Stimulated activated CD4-positive, alpha-beta T cell treated with anti-CD3 and anti-CD28 coated beads, TNF-alpha, amount 100 ng/mL, for 24 hours (primary cell): ENCODE measurements at places on chromosomes 2 and 18.

- no peak for DNase-seq
Measured at GRCh38 chr18:38611036-38611964, 1045.7 kb upstream of the CELF4 start.

DNA sequence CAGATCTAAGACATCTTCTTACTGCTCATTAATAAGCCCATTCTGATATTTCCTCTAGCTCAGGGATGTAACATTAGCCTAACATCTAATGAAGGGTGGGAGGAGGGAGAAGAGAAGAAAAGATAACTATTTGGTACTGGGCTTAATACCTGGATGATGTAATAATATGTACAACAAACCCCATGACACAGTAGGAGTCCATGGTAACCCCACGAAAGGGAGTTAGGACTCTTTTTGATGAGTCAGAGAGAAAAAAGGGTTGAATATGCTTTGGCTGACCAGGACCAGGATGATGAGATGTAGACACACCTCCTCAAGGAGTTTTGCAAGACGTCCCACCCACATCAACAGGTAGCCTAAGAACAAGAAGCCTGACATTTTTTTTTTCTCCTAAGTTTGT is 34.4 kb upstream of the DLX2 start:
- no peak for DNase-seq

DNA sequence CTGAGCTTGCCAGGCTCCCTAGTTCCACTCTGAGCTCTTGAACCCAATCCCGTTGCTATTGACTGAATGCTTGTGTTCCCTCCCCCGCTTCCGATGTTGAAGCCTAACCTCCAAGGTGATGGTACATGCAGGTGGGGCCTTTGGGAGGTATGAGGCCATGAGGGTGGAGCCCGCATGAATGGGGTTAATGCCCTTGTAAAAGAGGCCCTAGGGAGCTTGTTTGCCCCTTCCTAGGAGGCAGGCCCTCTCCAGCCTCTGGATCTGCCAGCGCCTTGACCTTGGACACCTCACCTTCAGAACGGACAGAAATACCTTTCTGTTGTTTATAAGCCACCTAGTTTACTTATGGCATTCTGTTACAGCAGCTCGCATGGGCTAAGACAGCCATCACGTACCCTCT is 71.6 kb downstream of the TFCP2L1 start:
- DNase-seq = no peak

DNA sequence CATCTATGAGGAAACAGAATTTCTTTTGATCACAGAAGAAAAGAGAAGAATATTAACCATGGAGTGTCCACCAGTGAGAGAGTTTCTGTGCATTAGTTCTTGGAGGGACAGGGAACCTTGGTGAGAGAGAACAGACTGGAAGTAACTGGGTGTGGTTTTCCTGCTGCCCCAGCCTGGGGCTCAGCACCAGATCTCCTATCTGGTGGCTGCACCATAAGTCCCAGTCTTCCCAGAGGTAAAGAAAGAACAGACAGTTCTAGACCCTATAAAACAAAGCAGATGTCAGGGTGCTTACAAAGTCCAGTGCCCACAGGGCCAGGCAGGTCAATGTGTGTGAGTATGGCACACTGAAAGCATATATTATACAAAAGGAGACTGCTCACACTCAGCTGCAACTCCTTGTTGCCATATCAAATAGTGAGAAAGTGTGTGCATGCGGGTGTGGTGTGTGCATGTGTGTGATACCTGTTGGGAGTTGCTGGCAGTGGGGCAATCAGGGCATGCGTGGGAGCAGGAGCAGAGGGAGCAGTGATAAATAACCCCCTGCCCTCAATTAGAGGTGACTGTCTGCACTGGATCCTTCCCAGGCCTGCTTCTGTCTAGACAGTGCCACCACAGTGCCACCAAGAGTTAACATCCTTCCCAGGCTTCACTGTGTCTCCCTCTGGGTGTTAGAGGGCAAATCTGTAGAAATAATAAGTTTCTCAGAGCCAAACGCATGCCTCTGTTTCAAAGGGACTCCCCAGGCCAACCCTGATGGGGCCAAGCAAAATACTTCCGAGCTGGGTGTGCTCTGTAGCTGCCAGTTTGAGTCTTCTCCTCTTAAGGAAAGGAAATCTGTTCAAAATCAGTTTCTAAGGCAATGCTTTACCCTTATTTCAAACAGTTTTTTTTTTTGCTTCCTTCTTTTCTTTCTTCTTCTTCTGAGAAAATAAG is 45.7 kb downstream of the RDH14 start:
- no peak for DNase-seq

DNA sequence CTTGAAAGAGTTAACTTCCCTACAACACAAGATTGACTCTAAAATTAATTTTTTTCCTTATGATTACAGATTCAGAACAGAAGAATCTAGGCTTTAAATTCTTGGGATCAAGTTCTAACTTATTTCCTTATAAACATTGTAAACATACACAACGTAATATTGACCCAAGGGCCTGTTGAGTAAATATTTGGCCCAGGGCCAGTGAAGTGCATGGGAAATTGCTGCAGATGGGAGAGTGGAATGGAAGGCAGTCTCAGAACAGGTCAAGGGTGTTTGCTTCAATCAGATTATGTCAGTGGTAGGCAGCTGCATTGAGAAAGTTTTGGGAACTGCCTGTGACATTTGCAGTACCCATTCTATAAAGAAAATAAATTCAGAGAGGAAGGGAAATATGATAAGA is 137.6 kb downstream of the MYO1B start:
- DNase-seq = no peak

- DNase-seq = no peak
Measured at GRCh38 chr2:224982910-224983711, 59.2 kb downstream of the DOCK10 start.

- DNase-seq = peak; percentile 73
Measured at GRCh38 chr2:85678794-85679672, 11.0 kb upstream of the SFTPB start.

DNA sequence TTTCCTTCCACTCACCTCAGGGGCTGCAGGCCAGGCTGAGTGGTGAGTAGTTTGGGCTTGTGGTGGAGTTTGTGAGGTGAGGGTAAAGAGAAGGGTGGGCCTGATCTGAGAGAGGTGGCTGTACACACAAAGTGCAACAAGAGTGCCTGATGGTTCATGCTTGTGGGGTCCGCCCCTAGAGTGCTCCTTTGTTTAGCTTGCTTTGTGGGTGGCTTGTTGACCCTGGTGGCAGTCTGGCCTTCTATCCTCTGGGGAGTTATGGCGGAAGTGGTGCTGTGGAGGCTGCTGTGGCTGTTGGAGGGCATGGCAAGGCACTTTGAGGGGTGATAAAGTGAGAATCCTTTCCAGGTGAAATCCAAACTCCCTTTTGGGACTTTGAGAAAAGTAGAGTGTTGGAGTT is 10.6 kb downstream of the UBE2F start:
- DNase-seq = no peak

DNA sequence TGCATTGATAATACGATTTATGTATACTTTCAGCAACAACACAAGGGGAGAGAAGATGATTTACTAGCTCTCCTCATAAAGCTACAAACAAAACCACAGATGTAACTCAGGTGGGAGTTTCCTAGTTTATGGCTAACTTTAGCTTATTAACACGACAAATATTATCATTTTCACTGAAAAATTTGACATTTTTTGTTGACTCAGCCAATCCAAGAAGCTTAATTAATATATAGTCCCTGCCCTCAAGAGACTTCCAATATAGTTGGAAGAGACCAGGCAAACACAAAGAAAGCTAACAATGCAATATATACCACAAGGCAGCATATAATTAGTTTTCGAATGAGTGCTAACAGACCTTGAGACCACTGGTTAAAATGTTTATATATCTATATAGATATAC is 775 bp downstream of the WDR12 start:
- DNase-seq = no peak

GRCh38 chr2:60091894-60092293 is 461.6 kb downstream of the BCL11A start:
- DNase-seq = no peak

DNA sequence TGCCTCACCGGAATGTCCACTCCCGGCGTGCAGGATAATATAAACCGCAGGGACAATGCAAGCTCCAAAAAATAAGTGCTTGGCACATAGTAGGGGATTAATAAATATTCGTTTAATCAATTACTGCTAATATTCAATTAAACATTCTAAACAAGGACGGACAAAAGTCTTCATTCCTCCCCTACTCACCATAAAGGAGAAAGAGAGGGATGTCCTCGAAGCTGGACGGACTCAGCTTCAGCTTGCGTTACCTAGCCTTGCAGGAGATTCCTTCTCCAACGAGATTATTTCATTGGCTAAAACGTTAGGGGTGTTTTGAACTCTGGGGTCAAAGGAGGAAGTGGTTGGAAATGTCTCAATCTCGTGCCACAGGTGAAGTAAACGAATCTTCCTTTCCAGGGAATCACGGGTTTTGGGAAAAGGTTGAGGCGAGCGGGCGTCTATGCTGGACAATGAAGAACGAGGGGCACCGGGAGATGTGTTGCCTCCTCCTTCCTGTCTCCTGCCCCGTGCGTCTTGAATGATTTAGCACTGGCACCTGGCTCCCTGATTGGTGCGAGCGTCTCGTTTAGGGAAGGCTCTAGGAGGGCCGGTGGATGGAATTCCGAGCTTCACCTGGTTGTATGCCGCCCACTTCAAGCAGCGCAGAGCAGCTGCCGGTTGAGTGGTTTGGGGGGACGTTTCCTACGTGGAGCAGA is 2.0 kb upstream of the GAD1 start:
- no peak for DNase-seq

DNA sequence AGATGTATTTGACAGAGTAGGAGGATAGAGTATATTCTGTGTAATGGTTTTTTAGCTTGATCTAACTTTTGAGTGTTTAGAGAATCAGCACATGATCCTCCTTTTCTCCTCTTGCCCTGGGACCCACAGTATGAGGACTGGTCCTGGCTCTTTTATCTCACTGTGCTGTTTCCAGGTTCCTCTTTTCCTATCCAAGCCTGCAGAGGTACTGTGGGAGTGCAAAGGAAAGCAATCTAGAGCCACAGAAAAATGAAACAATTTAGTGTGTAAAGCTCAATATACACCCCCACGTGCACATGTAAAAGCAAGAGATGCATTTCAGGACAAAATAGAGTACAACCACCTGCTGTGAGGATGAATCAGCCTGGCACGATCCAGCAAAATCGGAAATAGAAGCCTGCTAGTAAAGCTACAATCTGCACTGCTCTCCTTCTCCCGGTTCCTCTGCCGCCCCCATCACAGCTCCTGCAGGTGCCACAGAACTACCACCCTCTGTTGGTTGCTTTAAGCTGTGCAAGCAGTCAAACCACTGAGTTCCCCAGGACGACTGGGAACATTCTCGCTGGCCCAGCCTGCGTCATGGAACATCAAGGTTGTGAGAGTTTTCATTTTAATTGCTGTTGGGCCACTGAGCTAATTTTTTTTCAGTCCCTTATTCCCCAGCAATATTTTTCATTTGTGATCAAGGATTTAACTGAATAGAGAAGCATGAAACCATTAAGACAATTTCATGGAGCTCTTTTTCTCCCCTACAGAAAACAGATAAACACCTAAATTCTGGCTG is 47.8 kb upstream of the MAPRE3 start:
- peak; percentile 7 for DNase-seq

- DNase-seq = no peak
Measured at GRCh38 chr2:102761763-102762162, at the start of gene TMEM182. Gene TMEM182, plus strand, starts transcription at chr2:102762031. Its CDS starts 187 bp downstream, at chr2:102762218.

DNA sequence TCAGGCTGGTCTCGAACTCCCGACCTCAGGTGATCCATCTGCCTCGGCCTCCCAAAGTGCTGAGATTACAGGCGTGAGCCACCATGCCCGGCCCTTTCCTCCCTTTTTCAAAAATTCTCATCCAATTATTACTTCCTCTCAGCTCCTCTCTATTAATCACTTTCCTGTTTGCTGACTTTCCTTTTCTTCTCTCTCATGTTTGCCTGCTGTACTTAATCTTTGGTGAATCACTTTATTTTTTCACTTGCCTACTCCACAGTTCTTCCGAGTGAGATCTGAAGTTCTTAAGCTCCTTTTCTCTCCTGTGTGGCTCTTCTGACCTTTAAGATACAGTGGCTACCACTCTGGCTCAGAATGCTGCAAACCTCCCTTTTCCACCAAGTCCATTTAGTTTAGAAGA is 126.3 kb upstream of the SERTAD2 start:
- DNase-seq = no peak

DNA sequence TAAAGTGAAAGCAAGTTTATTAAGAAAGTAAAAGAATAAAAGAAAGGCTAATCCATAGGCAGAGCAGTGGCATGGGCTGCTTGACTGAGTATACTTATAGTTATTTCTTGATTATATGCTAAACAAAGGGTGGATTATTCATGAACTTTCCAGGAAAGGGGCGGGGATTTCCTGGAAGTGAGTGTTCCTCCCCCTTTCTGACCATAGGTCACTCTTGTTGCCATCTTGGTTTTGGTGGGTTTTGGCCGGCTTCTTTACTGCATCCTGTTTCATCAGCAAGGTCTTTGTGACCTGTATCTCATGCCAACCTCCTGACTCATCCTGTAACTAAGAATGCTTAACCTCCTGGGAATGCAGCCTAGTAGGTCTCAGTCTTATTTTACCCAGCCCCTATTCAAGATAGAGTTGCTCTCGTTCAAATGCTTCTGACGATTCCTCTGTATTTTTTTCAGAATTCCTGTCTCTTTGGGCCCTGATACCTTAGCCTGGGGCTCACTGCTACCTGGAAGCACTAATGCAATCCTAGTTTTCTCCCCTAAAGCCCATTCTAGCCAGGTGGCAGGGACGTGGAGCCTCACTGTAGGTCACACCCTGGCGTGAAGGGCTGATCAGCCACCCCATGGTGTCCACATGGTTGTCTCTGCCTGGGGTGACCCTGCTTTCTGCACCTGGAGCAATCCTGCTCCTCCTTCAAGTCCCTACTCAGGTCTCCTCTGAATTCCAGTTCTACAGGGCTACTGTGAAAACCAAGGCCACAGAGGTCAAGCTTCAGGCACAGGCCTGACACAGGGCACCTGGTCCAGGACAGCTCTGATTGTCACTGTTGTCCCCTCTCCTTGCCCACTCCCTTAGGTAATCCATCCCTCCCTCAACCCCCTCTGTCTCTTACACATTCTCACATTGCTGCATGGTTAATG is 6.0 kb upstream of the SLC35F6 start:
- DNase-seq = no peak

DNA sequence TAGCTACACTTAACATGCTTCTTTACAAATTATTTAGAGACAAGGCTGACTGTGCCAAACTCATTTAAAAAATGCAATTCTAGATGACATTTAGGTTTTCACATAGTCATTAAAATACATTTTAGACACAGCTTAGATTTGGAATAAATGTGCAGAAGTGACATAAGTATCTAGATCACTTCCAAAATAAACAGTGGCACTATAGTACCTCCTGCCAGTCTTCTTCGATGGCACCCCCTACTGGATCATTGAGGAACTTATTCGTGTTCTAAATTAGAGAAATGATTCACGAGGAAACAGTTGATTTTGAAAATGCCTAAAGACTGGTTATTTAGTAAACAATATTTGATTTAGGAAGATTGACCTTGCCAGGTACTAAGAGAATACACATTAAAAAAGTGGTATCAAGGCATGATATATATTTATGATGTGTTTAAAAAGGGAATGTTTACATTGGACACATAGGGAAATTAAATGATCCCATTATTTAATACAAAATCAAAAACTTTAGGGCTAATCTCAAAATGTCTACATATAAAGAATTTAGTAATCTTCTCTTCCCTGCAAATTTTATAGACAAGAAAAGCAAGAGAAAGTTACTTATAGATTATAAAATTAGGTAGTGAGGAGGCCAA is 323.9 kb downstream of the XIRP2 start:
- no peak for DNase-seq

- no peak for DNase-seq
Measured at GRCh38 chr2:60215386-60215901, 338.0 kb downstream of the BCL11A start.
